ENCODE measurements at places on chromosomes 5 and 9.

DNA sequence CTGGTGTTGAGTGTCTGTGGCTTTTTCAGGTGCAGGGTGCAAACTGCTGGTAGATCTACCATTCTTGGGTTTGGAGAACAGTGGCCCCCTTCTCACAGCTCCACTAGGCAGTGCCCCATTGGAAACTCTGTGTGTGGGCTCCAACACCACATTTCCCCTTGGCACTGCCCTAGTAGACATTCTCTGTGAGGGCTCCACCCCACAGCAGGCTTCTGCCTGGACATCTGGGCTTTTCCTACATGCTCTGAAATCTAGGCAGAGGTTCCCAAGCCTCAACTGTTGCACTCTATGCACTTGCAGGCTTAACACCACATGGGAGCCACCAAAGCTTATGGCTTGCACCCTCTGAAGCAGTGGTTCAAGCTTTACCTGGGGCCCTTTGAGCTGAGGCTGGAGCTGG lies 80.9 kb downstream of the BARX1 start:
- no peak for DNase-seq

- DNase-seq = no peak
Observed at GRCh38 chr9:124365036-124365435, 50.2 kb downstream of the PSMB7 start.

- peak; percentile 66 for DNase-seq
Observed at GRCh38 chr5:69368458-69369339, 621 bp downstream of the AK6 start.

- no peak for DNase-seq
Observed at GRCh38 chr5:117201001-117201400, 626.4 kb upstream of the SEMA6A start.

- DNase-seq = no peak
Observed at GRCh38 chr5:53006911-53007890, 18.0 kb downstream of the ITGA2 start.

GRCh38 chr5:14449052-14449661 lies 132.4 kb upstream of the OTULINL start:
- no peak for DNase-seq

- peak; percentile 69 for DNase-seq
Observed at GRCh38 chr5:78648359-78649210, at the start of gene LHFPL2. Gene LHFPL2 (minus strand): TSS chr5:78648772. CDS start chr5:78510213, 138,559 bp downstream.
